Breast epithelium (tissue), 4 donors: ENCODE measurements at places on chromosomes 7 and 10.

- H3K4me3 ChIP-seq = no peak overlapping the region
- no peak for DNase-seq
- no peaks in the 10 kb centered on the region for H3K27me3 ChIP-seq
- H3K27ac ChIP-seq = no peak overlapping the region
- no peaks in the 10 kb centered on the region for H3K36me3 ChIP-seq
Measured at GRCh38 chr10:29559996-29560395, 74.8 kb downstream of the SVIL start.

- no peaks in the 10 kb centered on the region for H3K36me3 ChIP-seq
- no peak overlapping the region for H3K27ac ChIP-seq
- DNase-seq = no peak
- no peak overlapping the region for H3K4me3 ChIP-seq
- no peaks in the 10 kb centered on the region for H3K27me3 ChIP-seq
Measured at GRCh38 chr7:141593134-141593533, 41.9 kb downstream of the AGK start.

DNA sequence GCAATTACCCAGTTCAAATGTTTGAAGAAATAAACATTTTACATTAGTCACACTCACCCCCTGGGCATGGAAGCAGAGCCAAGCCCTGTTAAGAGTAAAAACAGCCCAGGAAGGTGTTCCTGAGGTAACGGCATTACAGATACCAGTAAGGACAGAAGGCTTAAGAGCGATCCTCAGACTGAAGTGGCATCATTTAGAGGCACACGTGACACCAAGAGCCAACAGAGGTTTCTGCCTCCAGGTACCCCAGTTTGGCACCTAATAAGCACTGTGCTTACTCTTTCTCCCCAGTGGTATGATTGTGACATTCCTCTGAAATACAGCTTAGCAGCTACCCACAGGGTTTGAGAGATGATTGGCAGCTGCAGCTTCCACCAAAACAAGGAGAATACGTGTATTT is 17.2 kb downstream of the MMS19 start:
- no peaks in the 10 kb centered on the region for H3K4me1 ChIP-seq
- no peaks in the 10 kb centered on the region for H3K27me3 ChIP-seq

GRCh38 chr7:120131096-120131839 is 141.7 kb upstream of the KCND2 start:
- H3K27me3 ChIP-seq = no peaks in the 10 kb centered on the region
- no peaks in the 10 kb centered on the region for H3K36me3 ChIP-seq
- no peaks in the 10 kb centered on the region for H3K4me1 ChIP-seq
- H3K27ac ChIP-seq = no peak overlapping the region
- DNase-seq = no peak

GRCh38 chr10:15642095-15642494 is 77.6 kb downstream of the ITGA8 start:
- no peaks in the 10 kb centered on the region for H3K36me3 ChIP-seq
- H3K4me3 ChIP-seq = no peak overlapping the region
- no peak overlapping the region for H3K27ac ChIP-seq
- no peak for DNase-seq
- no peaks in the 10 kb centered on the region for H3K27me3 ChIP-seq

DNA sequence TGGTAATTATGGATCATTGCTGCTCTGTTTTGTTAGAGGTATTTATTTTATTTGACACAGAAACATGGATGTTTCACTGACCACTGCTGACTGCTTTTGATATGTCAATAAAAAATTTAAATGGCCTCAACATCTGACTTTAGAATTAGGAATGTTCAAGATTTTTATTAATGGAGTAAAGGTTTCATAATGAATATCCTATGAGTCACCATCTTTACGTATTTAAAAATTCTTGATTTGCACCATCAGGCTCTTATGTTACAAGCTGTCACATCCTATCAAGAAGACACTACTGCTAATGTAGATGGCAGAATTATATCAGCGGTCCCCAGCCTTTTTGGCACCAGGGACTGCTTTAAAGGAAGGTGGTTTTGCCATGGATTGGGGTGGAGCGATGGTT is 578.7 kb upstream of the NRP1 start:
- no peaks in the 10 kb centered on the region for H3K27me3 ChIP-seq
- H3K4me1 ChIP-seq = no peaks in the 10 kb centered on the region
- DNase-seq = no peak
- no peaks in the 10 kb centered on the region for H3K36me3 ChIP-seq
- H3K27ac ChIP-seq = no peak overlapping the region

- peaks cover 8% of the 10 kb centered on the region for H3K4me1 ChIP-seq
- no peak overlapping the region for H3K4me3 ChIP-seq
- no peaks in the 10 kb centered on the region for H3K27me3 ChIP-seq
Measured at GRCh38 chr7:150326657-150327268, 3.4 kb upstream of the ACTR3C start.

- no peaks in the 10 kb centered on the region for H3K36me3 ChIP-seq
- no peak for DNase-seq
- no peak overlapping the region for H3K4me3 ChIP-seq
- no peaks in the 10 kb centered on the region for H3K4me1 ChIP-seq
- no peaks in the 10 kb centered on the region for H3K27me3 ChIP-seq
Measured at GRCh38 chr7:38068461-38068860, 109.6 kb upstream of the STARD3NL start.

GRCh38 chr10:113320987-113321386 is 231.9 kb upstream of the HABP2 start:
- no peaks in the 10 kb centered on the region for H3K36me3 ChIP-seq
- H3K27ac ChIP-seq = no peak overlapping the region
- DNase-seq = no peak
- no peak overlapping the region for H3K4me3 ChIP-seq
- H3K27me3 ChIP-seq = no peaks in the 10 kb centered on the region
- H3K4me1 ChIP-seq = no peaks in the 10 kb centered on the region

DNA sequence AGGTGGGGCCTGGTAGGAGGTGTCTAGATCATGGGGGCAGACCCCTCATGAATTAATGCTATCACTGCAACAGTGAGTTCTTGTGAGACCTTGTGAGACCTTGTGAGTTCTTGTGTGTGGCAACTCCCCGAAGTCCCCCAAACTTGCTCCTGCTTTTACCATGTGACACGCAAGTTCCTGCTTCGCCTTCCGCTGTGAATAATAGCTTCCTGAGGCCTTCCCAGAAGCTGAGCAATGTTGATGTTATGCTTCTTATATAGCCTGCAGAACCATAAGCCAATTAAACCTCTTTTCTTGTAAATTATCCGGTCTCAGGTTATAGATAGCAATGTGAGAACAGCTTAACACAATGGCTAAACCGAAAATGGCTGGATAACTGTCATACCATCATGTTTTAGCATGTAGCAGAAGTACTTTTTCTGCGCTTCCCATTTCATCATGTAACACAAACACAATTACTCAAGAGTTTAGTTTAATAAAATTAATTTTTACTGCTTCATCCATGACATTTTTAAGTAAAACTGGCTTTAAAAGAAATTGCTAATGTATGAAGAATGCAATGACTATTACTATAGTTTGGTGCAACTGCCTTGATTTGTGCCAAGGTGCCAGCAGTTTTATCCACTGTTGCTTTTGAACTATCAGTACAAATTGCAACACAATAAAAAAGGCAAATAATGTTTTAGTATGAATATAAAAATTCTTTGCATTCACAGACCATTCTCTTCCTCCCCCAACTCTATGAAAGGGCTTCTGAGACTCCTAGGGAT is 87.7 kb upstream of the TMEM168 start:
- no peak overlapping the region for H3K27ac ChIP-seq
- H3K4me1 ChIP-seq = no peaks in the 10 kb centered on the region
- H3K4me3 ChIP-seq = no peak overlapping the region
- H3K36me3 ChIP-seq = no peaks in the 10 kb centered on the region
- DNase-seq = no peak

DNA sequence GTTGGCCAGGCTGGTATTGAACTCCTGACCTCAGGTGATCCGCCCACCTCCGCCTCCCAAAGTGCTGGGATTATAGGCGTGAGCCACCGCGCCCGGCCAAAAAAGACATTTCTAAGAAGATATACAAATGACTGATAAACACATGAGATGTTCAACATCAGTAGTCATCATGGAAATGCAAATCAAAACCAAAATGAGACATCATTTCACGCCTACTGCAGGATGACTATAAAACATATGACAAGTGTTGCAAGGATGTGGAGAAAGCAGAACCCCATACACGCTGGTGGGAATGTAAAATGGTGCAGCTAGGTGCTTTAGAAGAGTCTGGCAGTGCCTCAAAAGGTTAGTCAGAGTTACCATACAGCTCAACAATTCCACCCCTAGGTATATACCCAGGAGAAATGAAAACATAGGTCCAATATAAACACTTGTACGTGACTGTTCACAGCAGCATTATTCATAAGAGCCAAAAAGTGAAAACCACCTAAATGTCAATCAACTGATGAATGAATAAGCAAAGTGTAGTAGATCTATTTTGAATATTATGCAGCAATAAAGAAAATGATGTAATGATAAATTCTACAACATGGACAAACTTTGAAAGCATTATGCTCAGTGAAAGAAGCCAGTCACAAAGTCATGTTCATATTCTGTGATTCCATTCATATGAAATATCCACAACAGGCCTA is 24.5 kb downstream of the TMEM209 start:
- no peaks in the 10 kb centered on the region for H3K27me3 ChIP-seq
- H3K4me1 ChIP-seq = no peaks in the 10 kb centered on the region
- no peak for DNase-seq

GRCh38 chr7:17054836-17055235 is 173.1 kb upstream of the AGR3 start:
- H3K4me3 ChIP-seq = no peak overlapping the region
- H3K4me1 ChIP-seq = no peaks in the 10 kb centered on the region
- no peak for DNase-seq
- H3K27ac ChIP-seq = no peak overlapping the region
- H3K27me3 ChIP-seq = no peaks in the 10 kb centered on the region
- no peaks in the 10 kb centered on the region for H3K36me3 ChIP-seq

DNA sequence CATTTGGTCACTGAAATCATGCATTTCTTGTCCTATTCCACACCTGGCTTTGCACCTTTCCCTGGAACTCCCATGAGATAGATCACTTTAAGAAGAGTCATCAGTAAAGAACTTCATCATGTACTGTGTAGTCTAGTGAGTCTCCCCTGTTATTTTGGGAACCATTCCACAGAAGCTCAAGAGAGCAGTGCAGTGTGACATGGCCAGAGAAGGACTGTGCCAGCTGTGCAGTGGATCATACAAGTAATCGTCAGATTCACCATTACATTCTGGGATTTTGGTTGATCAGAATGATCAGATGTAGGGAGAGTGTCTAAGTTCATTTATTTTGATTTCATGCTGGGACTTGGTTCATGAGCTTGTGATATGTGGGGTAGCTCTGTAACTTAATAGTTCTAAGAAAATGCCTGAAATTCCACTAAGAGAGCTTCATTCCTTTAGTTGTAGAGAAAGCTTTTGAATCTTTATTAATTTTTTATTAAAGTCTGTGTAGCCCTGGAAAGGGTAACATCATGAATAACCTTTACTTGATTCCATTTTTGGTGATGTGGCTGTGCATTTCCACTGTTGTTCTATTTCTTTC is 166.8 kb downstream of the SUGCT start:
- H3K4me3 ChIP-seq = no peak overlapping the region
- no peaks in the 10 kb centered on the region for H3K4me1 ChIP-seq
- H3K36me3 ChIP-seq = no peaks in the 10 kb centered on the region
- no peak overlapping the region for H3K27ac ChIP-seq
- DNase-seq = no peak

DNA sequence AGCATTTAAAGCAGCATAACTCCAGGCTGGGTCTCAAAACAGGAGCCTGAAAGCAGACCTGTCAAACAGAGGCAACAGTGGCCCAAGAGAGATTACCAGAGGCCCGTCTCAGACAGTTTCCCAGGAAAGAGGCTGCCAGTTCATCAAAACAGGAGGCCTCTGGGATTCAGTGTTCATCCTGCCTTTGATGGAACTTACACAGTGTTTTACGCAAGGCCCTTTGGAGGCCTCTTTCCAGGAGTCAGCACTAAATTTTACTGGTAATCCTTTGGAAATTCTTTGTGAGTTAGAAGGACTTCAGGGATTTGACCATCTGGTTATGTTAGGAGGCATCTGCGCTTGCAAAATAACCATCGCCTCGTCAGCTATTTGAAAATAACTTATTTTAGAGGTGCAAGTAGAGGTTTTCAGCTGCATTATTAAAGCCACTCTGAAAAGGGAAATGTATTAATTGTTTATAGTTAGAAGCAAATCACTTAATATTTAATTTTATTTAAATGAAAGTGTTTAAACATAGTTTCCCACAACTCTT is 501.2 kb upstream of the COBL start:
- no peaks in the 10 kb centered on the region for H3K27me3 ChIP-seq
- H3K27ac ChIP-seq = no peak overlapping the region
- H3K4me1 ChIP-seq = no peaks in the 10 kb centered on the region
- DNase-seq = no peak
- no peak overlapping the region for H3K4me3 ChIP-seq

DNA sequence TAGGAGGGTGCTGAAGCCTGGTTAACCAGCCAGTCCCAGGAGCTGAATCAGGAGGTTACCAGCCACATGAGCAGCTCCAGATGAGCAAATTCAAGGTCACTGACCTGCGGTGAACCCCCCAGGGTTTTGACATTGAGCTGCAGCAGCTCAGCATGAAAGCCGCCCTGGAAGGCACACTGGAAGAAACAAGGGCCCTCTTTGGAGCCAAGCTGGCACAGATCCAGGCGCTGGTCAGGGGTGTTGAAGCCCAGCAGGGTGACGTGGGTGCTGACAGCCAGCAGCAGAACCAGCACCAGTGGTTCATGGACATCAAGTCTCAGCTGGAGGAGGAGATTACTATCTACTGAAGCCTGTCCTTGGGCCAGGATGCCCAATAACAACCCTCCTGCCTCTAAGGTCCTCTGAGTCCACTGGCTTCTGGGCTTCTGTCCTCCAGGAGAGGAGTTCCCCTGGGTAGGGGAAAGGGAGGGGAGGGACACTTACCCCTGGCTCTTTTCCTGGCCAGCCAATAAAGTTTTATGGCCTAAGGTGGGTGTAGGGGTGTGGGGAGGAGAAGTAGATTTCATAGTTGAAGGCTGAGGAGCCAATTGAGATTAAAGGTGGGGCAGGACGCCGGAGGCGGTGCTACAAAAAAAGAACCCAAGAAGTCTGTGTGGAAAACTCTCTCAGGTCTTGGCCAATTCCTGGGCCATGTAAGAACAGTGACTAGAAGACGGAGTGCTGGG is 29.4 kb upstream of the ATOH7 start:
- no peak for DNase-seq
- H3K36me3 ChIP-seq = no peaks in the 10 kb centered on the region
- H3K27me3 ChIP-seq = no peaks in the 10 kb centered on the region

DNA sequence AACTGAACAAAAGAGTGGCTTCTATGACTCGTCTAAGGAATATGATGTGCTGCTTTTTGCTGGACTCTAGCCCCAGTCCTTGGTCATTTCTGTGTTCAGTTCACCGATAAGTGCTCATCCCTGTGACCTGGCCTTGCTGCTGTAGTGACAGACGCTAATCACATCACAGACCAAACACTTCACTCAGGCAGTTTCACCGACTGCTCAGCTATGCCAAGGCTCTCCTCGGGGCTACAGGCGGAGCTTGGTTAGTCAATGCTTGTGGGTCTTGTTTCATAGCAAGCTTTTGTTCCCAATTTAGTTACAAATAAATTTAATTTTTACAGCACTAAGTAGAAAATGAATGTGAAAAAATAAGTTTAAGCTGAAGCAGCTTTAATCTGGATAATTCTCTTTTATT is 190.8 kb upstream of the PRKCQ start:
- H3K4me3 ChIP-seq = no peak overlapping the region
- H3K27ac ChIP-seq = no peak overlapping the region
- H3K36me3 ChIP-seq = no peaks in the 10 kb centered on the region
- DNase-seq = no peak
- no peaks in the 10 kb centered on the region for H3K27me3 ChIP-seq
